T-helper 1 cell (primary cell): ENCODE measurements at places on chromosomes 13 and 19.

DNA sequence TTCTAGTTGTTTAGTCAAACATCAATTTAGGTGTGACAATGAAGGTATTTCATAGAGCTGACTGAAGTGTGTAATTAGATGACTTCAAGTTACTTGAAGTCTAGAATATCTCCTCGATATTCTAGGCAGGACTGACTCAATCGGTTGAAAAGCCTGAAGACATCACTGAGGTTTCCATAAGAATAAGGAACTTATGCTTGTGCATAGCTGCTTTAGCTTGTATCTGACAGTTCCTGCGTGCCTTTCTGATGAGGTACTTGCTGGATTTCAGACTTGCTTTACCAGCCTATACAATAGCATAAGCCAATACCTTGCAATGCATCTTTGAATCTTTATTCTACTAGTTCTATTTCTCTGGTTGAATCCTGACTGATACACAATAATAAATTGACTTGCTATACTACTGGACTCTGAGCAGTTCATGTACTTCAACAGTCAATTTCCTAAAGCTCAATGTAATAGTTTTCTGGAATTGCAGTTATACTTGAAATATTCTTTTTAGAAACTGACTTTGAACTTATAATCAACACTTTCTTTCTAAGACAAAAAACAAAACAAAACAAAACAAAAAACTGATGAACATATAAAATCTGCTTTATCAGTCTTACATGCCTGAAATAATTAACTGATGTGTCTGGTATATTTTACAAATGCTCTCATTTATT is 1534.8 kb downstream of the SLITRK5 start:
- no peak for DNase-seq

DNA sequence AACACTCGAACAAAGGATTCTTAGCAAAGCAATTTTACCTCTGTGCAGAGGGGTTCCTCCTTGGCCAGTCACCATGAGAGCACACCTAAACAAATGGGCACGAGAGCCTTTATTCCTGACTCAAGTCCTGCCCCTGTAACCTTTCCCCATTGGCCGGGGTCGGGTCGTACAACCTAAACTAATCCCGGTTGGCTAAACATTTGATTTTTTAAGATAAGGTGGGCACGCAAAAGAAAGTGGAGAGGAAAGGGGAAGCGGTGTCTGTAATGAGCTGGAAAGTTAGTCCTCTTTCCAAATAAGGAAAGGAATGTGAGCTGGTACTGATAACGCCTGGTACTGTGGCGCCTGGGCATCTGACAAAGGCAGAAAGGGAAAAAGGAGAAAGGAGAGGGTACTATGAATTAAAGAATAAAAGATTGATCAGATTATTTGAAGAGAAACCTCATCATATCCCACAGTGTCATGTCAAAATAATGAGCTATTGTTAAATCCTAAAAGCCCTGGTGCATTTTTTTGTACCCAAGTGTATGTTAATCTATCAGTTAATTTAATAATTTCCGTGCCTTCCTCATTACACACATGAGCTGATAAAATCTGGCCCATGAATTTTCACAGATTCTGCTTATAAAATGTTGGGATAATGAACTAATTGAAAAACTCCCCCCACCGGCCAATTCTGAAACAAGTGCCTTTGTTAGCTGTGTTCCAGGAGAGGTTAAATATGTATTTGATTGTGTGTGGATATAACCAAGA is 335.7 kb downstream of the RFC3 start:
- DNase-seq, result no peak

DNA sequence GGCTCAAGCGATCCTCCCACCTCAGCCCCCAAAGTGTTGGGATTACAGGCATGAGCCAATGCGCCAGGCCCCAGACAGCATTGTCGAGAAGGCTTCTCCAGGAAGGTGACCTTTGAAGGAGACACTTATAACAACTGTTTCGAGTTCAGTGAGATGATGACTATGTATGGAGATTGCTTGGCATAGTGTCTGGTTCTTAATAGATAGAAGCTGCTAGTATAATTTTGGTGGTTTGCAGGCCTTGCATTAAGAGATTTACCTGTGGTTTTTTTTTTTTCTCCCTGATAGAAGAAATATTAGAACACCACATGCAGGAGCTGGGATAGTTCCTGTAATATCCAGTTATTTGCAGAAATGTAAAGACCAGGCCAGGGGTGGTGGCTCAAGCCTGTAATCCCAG is 3.7 kb downstream of the MARCHF2 start:
- DNase-seq, result no peak

GRCh38 chr13:40422588-40423235 is 243.7 kb downstream of the FOXO1 start:
- no peak for DNase-seq

DNA sequence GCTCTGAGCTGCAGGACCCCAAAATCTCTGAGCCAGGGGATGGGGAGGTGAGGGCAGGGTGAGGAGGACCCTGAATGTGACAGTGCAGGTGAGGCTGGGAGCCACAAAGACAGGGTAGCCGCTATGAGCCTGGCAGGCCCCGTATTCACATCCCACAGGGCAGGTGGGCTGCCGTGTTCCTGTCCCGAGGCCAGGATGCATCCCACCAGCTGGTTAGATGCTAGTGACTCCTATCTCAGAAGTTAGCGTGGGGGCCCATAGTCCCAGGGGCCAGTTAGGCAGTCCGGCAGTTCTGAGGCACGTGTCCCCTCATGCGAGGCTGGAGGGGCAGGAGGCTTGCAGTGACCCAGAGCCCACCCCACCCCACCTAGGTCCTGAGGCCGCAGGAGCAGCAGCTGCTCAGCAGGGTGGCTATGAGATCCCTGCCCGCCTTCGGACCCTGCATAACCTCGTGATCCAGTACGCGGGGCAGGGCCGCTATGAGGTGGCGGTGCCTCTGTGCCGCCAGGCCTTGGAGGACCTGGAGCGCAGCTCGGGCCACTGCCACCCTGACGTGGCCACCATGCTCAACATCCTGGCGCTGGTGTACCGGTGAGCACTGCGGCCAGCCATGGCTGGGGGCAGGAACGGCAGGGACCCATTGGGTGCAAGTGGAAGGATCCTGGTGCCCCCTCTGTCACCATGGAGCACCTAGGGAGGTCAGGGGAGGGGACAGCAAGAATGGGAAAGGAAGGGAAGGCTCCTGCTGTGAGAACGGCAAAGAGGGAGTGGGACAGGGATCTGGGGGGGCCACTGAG is 7.2 kb downstream of the KLC3 start:
- DNase-seq, result no peak

GRCh38 chr13:27311518-27312210 is 41.0 kb downstream of the RASL11A start:
- DNase-seq, result no peak

DNA sequence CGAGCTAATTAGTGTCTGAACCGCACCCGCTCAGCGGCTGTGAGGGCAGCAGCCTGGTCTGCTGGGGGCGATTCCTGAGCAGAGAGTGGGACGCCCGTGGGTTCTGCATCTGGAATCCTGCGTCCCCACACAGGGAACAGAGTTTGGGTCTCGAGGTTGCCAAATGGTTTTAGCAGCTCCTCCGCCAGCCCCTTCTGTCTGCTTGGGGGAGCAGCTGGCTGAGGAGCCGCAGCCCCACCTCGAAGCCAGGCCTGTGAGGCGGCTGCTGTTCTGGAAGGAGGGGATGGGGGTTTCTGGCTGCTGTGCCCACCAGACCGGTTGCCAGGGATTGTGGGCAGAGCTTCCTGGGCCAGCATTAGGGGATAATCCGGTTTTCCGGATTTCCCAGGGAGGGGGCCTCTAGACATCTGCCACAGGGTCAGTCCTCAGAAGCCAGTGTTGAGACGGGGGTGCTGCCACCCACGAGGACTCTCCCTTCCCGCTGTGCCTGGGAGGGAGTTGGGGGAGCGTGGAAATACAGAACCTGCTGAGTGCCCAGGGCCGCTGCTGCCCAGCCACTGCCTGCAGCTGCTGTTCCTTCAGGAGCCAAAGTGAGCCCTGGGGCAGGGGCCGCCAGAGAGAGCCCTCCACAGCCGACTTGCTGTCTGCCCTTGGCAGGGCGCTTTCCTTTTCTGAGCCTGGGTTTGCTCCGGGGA is 2.0 kb downstream of the CDC34 start:
- no peak for DNase-seq

DNA sequence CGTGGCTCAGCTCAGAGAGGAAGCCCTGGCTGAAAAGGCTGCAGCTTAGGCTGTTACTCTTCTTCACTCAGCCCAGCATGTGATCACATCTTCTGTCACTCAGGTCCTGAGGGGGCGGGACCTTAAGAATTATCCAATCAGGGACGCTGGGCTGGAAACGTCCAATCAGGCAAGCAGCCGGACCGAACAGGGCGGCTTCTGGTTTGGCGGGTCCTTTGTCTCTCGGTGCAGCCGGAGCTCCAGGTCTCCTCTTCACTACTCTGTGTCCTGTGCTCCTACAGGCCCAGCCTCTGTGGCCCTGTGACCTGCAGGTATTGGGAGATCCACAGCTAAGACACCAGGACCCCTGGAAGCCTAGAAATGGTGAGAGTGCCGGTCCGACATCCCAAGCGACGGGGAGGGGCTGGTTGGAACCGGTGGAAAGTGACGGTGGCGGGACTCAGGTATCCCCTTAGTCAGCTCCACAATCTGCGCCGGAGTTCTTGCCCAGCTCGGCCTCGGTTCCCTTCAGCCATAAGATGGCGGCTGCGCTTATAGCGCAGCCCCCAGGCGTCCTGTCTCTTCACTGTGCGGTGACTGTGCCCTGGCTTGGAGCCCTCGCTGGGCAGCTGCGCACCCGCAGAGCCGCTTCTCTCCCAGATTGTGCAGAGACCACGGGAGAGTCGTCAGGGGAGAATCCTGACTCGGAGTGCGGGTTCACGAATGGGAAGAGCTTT is at the start of gene ZNF93:
TSS of gene ZNF93 (plus strand) at position 218 of the 716 bp plus-strand sequence. CDS start at position 361, 143 bp downstream.
- DNase-seq, result peak; percentile 83

DNA sequence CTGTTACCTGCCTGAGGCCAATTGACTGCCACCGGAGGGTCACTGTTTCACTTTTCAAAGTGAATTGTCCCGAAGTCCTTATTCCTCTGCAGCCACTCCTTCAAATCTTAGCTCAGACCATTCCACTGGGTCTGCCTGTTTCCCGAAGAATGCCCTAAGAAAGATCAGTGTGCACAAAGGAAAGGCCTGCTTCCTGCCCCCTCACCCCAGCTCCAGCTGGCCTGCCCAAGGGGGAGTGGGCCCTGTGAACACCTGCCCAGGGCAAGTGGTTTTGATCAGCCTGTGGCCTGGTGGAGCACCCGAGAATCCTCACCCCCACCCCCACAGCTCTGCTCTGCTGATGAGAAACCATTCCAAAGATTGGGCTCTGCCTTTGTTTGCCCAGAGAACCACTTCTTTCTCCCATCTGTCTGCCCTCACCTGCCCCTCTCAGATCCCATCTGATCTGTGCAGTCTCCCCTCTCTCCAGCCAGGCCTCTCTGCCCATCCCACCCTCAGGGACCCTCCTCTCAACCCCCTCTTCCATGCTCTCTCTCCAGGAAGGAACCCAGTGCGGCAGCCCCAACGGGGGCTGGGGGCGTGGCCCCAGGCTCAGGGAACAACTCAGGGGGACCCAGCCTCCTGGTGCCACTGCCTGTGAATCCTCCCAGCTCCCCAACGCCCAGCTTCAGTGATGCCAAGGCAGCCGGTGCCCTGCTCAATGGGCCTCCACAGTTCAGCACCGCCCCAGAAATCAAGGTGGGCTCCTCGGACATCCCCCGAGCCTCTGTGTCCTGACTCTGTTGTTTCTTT is 10.3 kb downstream of the LENG1 start:
- no peak for DNase-seq

DNA sequence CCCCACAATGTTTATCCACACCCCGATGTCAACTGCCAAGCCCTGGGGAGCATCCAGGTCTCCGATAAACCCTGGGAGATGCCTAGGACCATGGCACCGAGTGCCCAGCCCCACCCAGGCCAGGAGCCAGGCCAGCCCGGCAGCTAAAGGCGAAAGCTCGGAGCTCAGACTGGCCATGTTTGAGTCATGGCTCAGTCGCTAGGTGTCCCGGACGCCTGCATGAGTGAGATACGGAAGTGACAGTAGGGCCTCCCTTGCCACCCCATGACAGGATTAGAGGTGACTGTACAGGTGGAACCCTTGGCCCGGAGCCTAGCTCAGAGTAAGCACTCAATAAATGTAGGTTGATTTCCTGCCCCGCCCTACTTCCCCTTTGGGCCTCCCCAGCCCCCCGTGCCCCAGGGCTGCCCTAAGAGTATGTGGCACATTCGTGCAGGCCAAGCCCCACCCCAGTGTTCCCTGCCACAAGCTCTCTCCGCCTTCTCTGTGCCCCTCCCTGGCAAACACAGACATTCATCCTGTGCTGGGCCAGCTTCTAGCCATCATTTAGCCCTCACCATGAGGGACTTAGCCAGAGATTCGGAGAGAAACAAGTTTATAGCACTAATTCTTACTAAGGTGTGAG is 5.8 kb upstream of the TPM4 start:
- peak; percentile 80 for DNase-seq

- no peak for DNase-seq
Measured at GRCh38 chr13:106961216-106961615, 393.3 kb upstream of the ARGLU1 start.

- no peak for DNase-seq
Measured at GRCh38 chr13:107960301-107960700, 255.0 kb downstream of the LIG4 start.

DNA sequence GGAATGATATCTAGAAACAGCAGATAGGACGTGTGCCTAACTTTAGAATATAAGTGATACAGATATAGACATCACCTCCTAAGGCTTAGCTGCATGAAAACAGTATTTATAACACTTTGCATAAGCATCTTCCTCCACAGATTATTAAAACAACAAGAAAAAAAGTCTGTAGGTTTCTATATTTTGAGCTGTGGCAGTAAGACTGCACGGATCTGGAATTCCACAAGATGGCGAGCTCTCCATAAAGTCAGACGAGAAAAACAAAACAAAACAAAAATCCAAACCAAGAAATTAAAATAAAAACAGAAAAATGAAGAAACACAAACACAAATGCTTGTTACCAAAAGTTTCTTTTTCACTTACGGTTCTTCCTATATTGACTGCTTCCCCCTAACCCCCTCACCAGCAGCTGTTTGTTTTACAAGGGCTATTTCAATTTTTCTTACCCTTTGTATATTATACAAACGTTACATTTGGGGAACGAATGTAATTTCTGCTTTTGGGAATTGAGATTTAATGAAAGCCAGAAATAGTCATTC is 285.8 kb downstream of the MYO16 start:
- no peak for DNase-seq

DNA sequence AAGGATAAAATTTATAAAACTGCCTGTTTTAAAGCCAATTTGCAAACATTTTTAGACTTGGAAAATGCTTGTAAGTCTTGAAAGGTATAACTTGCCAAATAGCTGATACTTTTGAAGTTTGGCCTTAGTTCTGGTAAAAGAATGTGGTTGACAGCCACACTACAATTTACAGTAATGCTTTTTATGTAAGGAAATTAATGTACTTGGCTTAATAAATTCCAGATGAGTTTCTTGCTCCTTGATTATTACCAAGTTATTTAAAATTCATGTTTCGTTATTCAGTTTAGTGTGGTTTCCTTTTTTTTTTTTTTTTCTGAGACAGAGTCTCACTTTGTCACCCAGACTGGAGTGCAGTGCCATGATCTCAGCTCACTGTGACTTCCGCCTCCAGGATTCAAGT is 14.9 kb downstream of the LMO7 start:
- DNase-seq, result no peak

- DNase-seq, result no peak
Measured at GRCh38 chr13:77177646-77178045, 149.2 kb downstream of the MYCBP2 start.

- no peak for DNase-seq
Measured at GRCh38 chr13:103284466-103284865, 218.2 kb upstream of the SLC10A2 start.

- DNase-seq, result no peak
Measured at GRCh38 chr13:101489643-101490405, 37.3 kb downstream of the ITGBL1 start.
